ENCODE measurements at places on chromosomes 11 and 22.

GRCh38 chr11:86696004-86696403 is 23.6 kb upstream of the ME3 start:
- H3K4me1 ChIP-seq: peaks cover 10% of the 10 kb centered on the region
- DNase-seq: no peak
- H3K4me3 ChIP-seq: no peak overlapping the region
- no peak overlapping the region for H3K27ac ChIP-seq

DNA sequence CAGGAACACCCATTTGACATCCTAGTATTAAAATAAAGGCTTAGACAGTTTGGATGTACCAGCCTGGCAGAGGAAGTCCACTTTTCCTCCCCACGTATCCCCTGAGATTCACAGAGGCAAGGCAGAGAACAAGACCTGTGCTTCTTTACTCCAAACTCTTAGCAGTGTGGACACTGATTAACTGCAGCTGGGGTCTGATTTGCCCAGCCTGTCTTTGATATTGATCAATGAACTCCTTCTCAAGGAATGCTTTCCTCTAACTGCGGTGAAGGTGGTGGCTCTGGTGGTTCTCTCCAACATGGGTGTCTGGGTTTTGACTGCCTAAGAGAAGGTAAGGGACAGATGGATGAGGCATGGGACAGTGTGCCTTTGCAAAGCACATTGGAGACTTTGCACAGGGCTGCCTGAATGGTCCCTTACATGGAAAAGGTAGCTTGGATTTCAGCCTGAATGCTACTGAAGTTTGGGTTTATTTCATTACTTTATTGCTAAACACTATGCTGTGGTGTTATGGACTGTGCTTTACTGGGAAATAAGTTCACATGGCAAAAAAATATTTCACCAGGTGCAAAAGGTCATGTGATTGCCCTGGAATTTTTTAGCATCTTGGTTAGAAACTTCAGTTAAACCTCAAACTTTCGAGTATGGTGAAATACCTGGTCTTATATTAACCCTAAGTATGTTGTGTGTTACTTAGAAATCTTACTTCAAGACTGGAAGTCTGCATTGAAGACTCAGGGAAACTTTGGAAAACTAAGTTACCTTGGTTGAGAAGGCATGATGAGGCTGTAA is 1.8 kb downstream of the GAS2 start:
- peaks cover 13% of the 10 kb centered on the region for H3K4me1 ChIP-seq
- DNase-seq: no peak
- no peaks in the 10 kb centered on the region for H3K36me3 ChIP-seq
- H3K4me3 ChIP-seq: no peak overlapping the region
- H3K27ac ChIP-seq: no peak overlapping the region

DNA sequence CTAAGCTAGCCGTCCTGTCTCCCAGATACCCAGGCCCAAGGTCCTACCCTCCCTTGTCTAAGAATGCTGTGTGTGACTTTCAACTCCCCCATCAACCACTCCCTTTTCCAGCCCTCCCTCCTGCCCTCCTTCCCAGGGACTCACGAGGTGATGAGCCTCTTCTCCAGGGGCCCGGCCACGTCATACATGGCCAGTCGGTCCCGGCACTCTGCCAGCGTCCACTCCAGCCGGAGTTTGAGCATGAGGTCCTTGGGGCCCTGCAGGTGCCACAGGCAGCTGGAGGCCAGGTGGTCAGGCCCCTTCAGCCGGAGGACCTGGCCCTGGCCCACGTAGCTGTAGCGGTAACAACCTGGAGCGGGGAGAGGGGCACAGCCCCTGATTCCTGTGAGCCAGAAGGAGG is 20.1 kb downstream of the TMPRSS6 start:
- no peak overlapping the region for H3K27ac ChIP-seq
- DNase-seq: no peak
- H3K4me1 ChIP-seq: no peaks in the 10 kb centered on the region
- no peaks in the 10 kb centered on the region for H3K27me3 ChIP-seq
- H3K4me3 ChIP-seq: no peak overlapping the region

DNA sequence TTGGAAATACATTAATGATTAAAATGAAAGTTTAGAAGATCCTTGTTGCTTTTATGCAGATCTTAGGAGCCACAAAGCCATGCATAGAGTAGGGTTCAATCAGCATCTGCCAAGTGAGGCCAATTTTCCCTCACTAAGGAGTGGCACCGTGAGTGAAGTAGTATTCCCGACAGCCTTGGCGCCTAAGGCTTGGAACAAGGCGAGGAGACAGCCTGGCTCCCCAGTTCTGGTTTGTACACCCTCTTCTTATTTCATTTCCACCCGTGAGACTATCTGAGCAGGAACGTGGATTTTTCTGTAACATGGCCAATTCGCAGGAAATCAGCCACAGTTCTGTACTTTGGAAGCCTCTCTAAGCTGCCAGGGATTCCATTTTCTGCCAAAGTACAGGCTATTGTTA is 22.6 kb downstream of the FADS2 start:
- H3K36me3 ChIP-seq: peaks cover 10% of the 10 kb centered on the region
- DNase-seq: no peak
- H3K4me3 ChIP-seq: no peak overlapping the region

- no peak overlapping the region for H3K4me3 ChIP-seq
- no peak overlapping the region for H3K27ac ChIP-seq
- no peak for DNase-seq
- peaks cover 15% of the 10 kb centered on the region for H3K4me1 ChIP-seq
- H3K27me3 ChIP-seq: no peaks in the 10 kb centered on the region
Measured at GRCh38 chr22:24190159-24190540, 8.9 kb downstream of the SUSD2 start.

GRCh38 chr22:43819931-43820640 is 8.0 kb upstream of the EFCAB6 start:
- H3K27me3 ChIP-seq: peaks cover 5% of the 10 kb centered on the region
- no peak for DNase-seq

DNA sequence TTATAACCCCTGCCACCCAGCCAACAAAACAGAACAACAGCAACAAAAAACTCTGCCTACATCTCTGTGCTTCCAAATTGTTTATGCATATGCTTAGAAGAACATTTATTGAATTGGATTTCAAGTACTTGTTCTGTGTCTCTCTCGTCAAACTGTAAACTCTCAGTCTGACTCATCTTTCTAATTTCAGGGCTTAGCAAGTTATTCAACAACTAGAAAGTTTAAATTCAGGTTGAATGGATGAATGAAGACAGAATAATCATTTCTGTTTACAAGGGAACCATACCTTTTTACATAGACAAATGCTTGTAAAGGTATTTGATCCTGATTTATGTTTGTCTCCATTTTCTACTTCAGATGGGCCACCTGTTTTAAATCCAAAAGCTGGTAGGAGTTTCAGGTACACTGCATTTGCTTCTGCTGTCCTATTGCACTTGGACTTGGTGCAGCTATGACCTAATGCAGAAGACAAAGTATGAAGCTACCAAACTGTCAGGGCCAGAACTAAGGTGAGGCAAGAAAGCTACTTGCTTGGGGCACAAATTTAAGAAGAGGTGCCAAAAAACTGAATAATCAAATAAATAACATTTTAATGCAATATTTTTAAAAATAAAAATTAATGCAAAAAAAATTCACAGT is 1.6 kb upstream of the FBXO3 start:
- H3K27me3 ChIP-seq: no peaks in the 10 kb centered on the region
- H3K27ac ChIP-seq: no peak overlapping the region
- no peak overlapping the region for H3K4me3 ChIP-seq
- DNase-seq: no peak
- no peaks in the 10 kb centered on the region for H3K36me3 ChIP-seq

DNA sequence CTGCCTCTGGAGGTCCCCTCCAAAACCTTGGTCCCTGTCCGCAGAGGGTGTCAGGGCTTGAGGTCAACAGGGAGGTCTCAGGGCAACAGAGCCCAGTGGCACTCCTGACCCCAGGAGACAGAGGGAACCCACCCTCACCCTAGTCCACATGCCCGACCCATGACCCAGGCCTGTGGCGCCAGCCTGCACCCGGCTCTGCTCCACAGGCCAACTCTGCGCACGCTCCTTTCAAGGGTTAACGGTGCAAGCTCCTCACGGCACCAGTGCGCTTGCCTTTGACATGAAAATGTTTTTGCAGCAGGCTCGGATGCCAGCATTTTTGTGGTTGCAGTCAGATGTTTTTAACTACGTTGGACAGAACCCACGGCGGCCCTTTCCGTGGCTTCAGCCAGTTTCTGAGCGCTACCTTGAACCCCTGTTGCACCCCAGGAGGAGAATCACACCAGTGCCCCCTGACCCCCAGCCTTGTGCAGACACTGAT is 68.6 kb downstream of the CDKN1C start:
- DNase-seq: no peak
- no peak overlapping the region for H3K27ac ChIP-seq
- H3K36me3 ChIP-seq: no peaks in the 10 kb centered on the region

DNA sequence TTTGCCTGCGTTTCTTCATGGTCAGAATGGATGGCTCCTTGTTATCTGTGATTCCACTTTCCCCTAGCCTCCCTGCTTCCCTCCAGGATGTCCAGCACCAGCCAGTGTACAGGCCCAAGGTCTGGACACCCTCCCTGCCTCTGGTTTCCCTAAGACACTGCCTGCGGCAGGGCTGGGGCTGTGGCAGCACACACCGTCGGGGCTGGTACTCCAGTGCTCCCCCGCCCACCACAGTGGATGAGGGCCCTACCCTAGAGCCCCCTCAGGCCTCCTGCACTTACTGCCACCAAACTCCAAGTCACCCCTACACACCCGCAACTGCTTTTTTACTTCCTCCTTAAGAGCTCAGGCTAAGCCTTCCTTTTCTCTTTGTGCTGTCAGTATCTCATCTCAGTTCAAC is 28.9 kb downstream of the ZNF214 start:
- H3K4me3 ChIP-seq: no peak overlapping the region
- no peak overlapping the region for H3K27ac ChIP-seq
- H3K4me1 ChIP-seq: no peaks in the 10 kb centered on the region
- H3K36me3 ChIP-seq: no peaks in the 10 kb centered on the region

- no peak overlapping the region for H3K27ac ChIP-seq
- H3K36me3 ChIP-seq: peaks cover 45% of the 10 kb centered on the region
- DNase-seq: peak; percentile 45
- H3K4me1 ChIP-seq: no peaks in the 10 kb centered on the region
- no peak overlapping the region for H3K4me3 ChIP-seq
Measured at GRCh38 chr11:64729851-64730382, 6.9 kb upstream of the NRXN2 start.

DNA sequence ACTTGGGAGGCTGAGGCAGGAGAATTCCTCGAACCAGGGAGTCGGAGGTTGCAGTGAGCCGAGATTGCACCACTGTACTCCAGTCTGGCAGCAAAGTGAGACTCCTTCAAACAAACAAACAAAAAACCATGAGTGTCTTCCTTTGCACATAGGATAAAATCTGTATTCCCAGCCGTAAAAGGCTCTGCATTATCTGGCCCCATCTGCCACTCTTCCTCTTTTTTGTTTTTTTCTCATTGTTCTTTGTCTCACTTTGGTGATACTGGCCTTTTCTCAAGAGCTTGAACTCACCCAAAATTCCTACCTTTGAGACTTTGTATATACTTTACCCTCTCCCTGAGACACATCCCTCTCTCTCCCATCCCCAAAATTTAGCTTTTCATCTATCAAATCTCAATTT is 17.6 kb downstream of the FDX1 start:
- H3K27me3 ChIP-seq: no peaks in the 10 kb centered on the region
- no peak for DNase-seq
- peaks cover 26% of the 10 kb centered on the region for H3K36me3 ChIP-seq
- H3K4me1 ChIP-seq: peaks cover 5% of the 10 kb centered on the region

GRCh38 chr11:82890002-82890341 is 10.3 kb downstream of the PRCP start:
- H3K4me3 ChIP-seq: peak overlapping the region; percentile 41
- H3K4me1 ChIP-seq: peaks cover 34% of the 10 kb centered on the region
- no peaks in the 10 kb centered on the region for H3K27me3 ChIP-seq
